Renal pelvis (tissue), 12 donors: ENCODE measurements at places on chromosomes 13 and 19. TPM values are rescaled to one million over a fixed set of nuclear protein-coding genes. Genes with fewer than 3 reads are reported as not detected.
A peak's percentile ranks its signal among the peaks of the same experiment; 100 is the strongest.

Gene SPIB
- 1.3 TPM for polyA plus RNA-seq

Gene SYCN
- not detected for polyA plus RNA-seq

Gene GDF15
- polyA plus RNA-seq = 6.0 TPM

Gene DLL3
- 0.96 TPM for polyA plus RNA-seq

Gene POU2F2
- polyA plus RNA-seq = 1.2 TPM

Gene OLFM2
- polyA plus RNA-seq = 28.2 TPM

Gene IGFL3
- polyA plus RNA-seq = not detected

Gene ZNF284
- 4.1 TPM for polyA plus RNA-seq

Gene LMTK3
- 3.7 TPM for polyA plus RNA-seq

Gene TMEM272
- 0.70 TPM for polyA plus RNA-seq

Gene ZNF382
- 12.0 TPM for polyA plus RNA-seq

Gene ATP11A
- 39.0 TPM for polyA plus RNA-seq

DNA sequence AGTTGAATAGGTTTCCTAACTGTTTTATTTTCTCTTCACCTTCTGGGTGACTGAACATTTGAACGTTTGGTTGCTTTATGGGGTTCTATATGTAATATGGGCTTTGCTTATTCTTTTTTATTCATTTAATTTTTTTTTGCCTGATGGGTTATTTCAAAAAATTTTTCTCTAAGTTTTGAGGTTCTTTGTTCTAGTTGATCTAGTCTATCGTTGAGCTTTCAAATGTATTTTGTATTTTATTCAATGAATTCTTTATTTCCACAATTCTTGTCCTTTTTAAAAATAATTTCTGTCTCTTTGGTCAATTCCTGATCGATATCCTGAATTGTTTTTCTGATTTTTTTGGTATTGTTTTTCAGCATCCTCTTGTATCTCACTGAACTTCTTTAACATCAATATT, 239.5 kb upstream of the PCDH9 start:
- DNase-seq = no peak

GRCh38 chr13:64482373-64482772, 2747.8 kb downstream of the PCDH9 start:
- DNase-seq = no peak

DNA sequence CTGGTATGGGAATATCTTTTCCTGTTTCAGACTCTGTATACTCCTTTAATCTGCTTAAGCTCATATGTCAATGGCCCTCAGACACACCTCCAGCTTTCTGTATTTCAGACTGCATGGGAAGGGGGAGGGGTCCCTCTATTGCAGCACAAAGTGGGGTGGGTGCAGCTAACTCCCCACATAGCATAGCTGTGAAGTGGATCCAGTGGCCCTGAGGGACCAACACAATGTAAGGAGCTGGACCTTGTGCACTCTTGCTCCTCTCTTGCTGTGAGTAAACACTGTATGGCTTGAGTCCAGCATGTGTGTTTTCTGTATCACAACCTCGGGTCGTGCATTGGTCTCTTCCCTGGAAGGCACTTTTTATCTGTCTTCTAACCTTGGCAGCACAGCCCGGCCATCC, 669.9 kb downstream of the PCDH9 start:
- no peak for DNase-seq

- no peak for DNase-seq
These were observed 3.4 kb downstream of the PTGIR start for GRCh38 chr19:46621191-46622117.

GRCh38 chr13:67231289-67232000, 1.3 kb upstream of the PCDH9 start:
- DNase-seq = no peak

- DNase-seq = no peak
These were observed 15.2 kb upstream of the PAK4 start for GRCh38 chr19:39110263-39110967.

GRCh38 chr13:52652980-52653303, 306 bp downstream of the SUGT1 start:
- DNase-seq = no peak

- DNase-seq = peak; percentile 33
These were observed 24.5 kb upstream of the FREM2 start for GRCh38 chr13:38662362-38662761.

DNA sequence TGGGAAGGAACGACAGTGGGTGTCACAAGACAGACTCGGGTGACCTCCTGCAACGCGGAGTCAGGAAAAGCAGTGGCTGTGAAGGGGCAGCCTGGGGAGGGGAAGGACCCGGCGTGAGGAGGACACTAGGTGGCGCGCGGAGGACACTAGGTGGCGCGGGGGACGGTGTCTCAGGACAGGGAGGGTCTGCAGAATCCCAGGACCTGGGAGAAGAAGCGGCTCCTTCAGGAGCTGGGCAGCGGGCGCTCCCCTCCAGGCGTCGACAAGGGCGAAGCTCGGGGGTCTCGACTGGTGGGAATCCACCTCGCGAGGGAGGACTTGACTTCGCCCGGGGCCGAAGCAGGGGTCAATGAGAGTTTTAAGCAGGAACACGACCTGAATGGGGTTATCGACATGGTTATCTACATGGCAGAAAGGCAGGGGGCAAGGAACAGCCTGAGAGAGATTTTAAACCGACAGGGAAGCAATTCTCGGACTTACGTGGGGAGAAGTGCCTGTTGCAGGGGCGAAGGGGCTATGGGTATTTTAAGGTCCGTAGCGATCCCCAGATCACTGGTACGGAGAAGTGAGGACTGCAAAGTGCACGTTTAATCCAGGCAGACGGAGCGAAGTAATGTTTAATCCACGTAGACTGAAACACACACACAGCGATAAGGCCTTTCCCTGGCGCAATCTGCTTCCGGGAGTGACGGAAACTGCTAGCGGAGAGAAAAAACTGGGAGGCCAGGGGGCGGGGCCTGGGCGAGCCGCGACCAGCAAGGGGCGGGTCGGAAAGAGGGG, at the start of gene ZNF616:
Gene ZNF616, minus strand, starts transcription at position 687 of the 780 bp plus-strand sequence. CDS start 9,426 bp downstream, outside the sequence.
- DNase-seq = peak; percentile 95

- DNase-seq = peak; percentile 79
These were observed 601 bp downstream of the FBXL3 start for GRCh38 chr13:77026255-77026860.

DNA sequence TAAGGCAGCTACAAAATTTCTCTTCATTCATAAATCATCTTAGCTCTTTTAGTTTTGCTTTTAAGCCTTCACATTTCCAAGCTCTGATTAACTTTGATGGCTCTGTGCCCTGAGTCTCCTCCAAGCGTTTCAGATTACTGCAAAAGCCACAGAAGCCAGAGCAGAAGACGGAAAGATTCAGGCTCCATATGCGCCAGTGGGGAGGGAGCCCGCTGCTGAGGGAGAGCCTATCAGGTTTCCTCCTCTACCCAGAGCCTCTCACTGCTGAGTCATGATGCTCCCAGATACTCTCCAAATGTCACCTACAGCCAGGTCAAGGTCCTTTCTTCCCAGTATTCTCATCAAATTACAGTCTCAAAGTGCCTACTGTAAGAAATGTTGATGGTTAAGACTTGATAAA, 193.6 kb downstream of the RAP2A start:
- peak; percentile 78 for DNase-seq

GRCh38 chr19:55188625-55189024, 8.5 kb upstream of the SYT5 start:
- no peak for DNase-seq

- DNase-seq = no peak
These were observed 293.2 kb downstream of the ENOX1 start for GRCh38 chr13:43493496-43494000.

- no peak for DNase-seq
These were observed 122.5 kb upstream of the MCF2L start for GRCh38 chr13:112846411-112847115.
